HFF-Myc (cell line): ENCODE measurements at places on chromosomes 12 and 14.

DNA sequence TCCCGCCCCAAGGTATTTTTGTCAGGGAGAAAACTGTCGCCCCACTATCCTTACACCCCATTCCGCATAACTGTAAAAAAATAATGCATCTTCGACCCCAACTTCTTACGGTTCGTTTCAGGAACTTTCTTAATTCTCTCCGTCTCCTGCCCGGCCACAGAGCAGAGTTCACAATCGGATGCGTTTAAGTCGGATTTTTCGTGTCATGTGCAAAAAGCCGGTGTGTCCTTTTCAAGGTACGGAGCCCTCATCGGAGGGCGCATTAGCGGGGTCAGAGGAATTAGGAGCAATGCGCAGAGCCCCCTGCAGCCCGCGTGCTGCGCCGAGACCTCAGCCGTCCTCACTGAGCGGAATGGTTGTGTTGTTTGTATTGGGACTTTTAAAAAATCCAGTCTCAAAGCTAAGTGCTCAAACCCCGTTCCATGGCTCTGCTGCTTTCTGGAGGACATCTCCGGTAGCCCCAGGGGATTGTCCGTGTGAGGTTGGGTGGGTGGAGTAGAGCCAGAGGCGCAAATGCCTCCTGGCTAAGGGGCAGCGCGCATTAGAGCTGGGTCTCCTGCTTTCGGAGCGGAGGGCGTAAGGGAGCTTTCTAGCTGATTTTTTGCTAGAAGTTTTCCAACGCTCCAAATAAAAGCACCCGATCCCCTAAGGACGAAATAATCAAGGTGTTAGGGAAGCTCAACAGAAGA is 3.9 kb upstream of the GSC start:
- DNase-seq, result no peak

DNA sequence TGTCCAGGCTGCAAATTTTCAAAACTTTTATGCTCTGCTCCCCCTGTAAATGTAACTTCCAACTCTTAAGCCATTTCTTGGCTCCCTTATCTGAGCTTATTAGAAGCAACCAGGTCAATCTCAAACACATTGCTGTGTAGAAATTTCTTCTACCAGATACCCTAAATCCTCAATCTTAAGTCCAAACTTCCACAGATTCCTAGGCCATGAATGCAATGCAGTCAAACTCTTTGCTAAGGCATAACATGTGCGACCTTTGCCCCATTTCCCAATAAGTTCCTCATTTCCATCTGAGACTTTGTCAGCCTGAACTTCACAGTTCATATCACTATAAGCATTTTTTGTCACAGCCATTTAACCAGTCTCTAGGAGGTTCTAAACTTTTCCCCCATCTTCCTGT is 64.5 kb downstream of the TMTC3 start:
- peak; percentile 41 for DNase-seq

GRCh38 chr12:32379213-32379612 is 20.1 kb upstream of the FGD4 start:
- DNase-seq, result no peak

- no peak for DNase-seq
Measured at GRCh38 chr12:5034603-5035002, 9.1 kb upstream of the KCNA5 start.

DNA sequence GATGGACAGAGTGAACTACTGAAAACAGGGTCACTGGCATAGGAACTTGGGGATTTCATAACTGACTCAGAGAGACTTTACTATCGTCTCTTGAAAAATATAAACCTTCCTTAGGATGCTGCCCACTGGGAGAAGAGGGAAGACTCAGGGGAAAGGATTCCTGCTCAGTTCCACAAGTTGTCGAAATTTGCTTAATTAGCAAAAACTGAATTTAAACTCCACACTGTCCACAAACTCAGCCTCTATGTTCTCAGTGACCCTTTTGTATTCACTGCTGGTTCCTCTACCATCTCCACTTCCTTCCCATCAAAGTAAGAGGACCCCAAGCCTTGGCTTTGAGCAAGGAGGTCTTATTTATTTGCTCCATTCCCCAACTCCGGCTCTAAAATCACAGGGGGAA is 7.2 kb upstream of the MYL6B start:
- DNase-seq, result no peak

- DNase-seq, result peak; percentile 27
Measured at GRCh38 chr12:12992418-12993130, 7.5 kb downstream of the HEBP1 start.

DNA sequence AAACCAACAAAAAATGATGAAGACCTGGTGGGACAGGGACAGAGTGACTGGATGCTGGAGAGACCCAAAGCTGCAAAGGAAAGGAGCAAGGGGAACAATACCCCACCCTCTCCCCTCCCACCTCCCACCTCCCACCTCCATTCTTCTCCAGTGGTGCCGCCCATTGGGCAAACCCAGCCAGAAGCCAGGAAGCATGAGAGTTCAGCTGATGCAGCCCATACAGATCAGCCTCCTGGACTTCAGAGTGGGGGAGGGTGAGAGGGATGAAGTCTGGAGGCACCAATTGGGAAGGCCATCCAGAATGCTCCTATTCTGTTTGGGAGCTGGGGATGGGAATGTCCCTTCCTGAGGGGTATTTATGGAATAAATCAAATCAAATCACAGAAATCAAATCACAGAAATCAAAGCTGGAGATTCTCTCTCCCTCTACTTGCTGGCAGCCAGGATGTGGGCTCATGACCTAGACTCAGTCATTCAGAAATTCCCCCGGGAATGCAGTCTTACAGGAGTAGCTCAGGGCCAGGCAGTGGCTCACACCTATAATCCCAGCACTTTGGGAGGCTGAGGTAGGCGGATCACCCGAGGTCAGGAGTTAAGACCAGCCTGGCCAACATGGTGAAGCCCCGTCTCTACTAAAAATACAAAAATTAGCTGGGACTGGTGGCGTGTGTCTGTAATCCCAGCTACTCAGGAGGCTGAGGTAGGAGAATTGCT is 31.1 kb downstream of the IRF2BPL start:
- DNase-seq, result no peak

DNA sequence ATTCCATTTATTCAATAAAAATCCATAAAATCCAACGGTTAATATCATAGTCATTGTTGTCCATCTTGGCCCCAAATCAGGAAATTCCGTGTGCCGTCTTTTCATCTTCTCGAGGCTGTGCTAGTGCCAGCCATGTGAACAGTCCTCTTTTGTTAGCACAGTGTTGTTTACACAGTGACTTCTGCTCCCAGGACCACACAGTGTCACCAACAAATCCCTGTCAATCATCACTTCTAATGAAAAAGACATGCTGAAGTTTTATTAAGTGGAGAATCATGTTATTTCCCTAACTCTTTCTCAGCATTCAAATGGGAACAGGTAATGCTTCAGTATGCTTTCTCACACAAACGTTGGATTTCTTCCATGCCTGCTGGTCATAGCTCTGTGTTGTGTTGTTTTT is 1.9 kb upstream of the SLCO1A2 start:
- DNase-seq, result no peak

DNA sequence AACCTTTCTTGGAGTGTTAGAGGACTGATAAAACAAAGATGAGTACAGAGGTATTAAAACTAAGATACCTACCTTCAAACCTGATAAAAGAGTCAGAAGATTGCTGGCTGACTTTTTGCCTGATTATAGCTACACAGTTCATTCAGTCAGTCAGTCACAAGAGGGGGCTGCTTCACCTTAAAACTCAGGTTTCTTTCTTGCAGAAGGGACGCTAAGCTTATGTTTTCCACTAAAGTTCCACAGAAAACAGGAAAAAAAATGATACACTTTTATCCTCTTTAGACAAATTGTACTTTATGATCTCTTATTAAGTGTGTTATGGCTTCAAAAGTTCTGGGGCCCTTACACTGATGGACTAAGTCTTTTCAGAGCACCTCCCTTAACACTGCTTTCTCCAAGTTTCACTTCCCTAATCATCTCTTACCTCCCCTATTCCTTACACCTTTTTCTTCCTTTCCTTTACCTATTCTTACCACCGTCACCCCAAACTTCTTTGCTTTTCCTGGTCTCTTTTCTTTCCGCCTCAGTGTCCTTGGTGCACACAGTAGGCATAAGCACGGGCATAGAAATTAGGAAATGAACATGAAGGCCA is 448.7 kb upstream of the OR4E1 start:
- no peak for DNase-seq

DNA sequence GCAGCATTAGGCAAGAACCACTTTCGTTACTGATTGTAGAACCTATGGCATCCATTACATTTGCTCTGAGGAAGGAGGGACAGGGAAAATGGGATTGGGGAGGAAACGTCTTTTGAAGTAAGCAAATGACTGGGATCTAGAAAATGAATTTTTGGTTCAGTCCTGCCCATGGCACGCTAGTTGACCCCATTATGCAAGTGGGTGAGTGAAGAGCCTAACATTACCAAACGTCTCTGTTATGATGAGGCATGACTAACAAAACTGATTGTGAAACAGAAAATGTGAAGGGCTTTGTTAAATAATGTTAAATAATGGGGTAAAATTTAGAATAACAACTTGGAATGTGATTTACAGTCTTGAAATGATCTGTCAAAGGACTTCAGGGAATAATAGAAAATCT is 38.9 kb downstream of the CPSF2 start:
- DNase-seq, result no peak

DNA sequence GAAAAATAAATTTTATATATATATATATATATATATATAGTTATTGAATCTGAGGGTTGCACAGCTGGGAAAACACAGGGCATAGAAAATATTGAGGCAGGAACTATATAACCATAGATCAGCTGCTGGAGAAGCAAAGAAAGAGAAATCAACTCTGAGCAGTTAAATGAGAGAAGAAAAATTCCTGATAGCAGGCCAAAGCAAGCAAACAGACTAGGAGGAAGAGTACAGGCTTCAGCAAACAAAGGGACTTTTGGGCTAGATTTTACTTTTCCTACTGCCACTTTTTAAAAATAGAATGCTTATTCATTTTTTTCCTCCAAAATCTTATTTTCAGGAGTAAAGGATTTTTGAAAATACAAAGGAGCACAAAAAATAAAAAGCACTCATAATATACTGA is 216.0 kb upstream of the PRKD1 start:
- DNase-seq, result no peak

DNA sequence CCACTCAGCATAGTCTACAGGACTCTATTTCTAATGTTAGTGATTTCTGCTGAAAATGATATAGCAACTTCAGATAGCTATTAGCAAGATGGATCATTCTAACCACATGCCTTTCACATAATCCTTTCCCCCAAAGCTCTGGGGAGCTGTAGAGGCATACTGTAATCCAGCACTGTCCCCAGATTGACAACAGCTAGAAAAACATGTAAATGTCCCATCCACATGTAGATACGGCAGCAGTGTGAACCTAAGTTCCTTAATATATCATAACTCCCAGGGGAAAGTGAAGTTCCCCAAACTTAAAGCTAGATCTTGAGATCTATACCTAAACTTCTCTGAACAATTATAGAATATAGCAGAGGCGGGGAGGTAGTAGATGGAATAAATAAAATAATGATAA is 14.0 kb downstream of the ZNF664 start:
- DNase-seq, result no peak

- no peak for DNase-seq
Measured at GRCh38 chr12:75913502-75914351, 117.8 kb downstream of the PHLDA1 start.

GRCh38 chr12:63846238-63846967 is 1.9 kb downstream of the SRGAP1 start:
- DNase-seq, result no peak
